ENCODE measurements at places on chromosomes 16 and 17. TPM values are rescaled to one million over a fixed set of nuclear protein-coding genes. Genes with fewer than 3 reads are reported as not detected.

Gene RCVRN
- 0.06 TPM for total RNA-seq

Gene ANKS3
- total RNA-seq = 10.0 TPM

Gene TEKT1
- total RNA-seq = not detected

Gene SMIM5
- total RNA-seq = 0.14 TPM

DNA sequence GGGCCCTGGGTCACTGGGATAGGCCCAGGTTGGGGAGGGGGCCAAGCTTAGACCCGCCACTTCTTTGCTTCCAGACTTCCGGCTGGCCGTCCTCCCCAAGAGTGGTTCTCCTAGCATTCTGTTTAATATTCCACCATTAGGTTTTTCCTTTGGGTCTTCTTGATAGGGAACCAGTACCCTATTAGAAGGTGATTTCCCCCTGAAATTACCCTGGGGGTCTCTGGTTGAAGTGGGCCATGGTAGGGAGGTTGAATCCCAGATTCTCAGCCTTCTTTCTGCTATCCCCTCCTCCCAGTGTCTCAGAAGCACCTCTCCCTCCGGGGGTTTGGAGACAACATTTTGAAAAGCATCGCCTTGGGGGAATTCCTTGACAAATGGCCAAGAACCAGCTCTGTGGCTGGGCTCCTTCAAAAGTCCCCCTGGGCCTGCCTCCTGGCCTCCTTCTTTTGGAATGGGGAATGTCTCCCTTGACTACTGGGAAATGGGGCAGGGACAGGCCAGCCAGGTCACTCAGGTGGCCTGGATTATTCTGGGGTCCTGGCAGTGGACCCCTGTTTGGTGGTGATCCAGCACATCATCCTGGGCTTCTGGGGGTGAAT lies 5.7 kb downstream of the LASP1 start:
- DNase-seq = no peak
- no peak overlapping the region for H3K4me3 ChIP-seq
- H3K36me3 ChIP-seq = no peaks in the 10 kb centered on the region
- no peak overlapping the region for H3K27ac ChIP-seq
- no peaks in the 10 kb centered on the region for H3K27me3 ChIP-seq

- no peak overlapping the region for H3K4me3 ChIP-seq
- H3K27ac ChIP-seq = no peak overlapping the region
- H3K36me3 ChIP-seq = peaks cover 18% of the 10 kb centered on the region
- peaks cover 6% of the 10 kb centered on the region for H3K4me1 ChIP-seq
Measured at GRCh38 chr16:87828907-87829621, 40.2 kb downstream of the SLC7A5 start.

- H3K4me3 ChIP-seq = no peak overlapping the region
- H3K27ac ChIP-seq = no peak overlapping the region
- H3K36me3 ChIP-seq = no peaks in the 10 kb centered on the region
- H3K4me1 ChIP-seq = no peaks in the 10 kb centered on the region
- H3K27me3 ChIP-seq = no peaks in the 10 kb centered on the region
Measured at GRCh38 chr16:29007730-29008593, 23.1 kb downstream of the LAT start.

DNA sequence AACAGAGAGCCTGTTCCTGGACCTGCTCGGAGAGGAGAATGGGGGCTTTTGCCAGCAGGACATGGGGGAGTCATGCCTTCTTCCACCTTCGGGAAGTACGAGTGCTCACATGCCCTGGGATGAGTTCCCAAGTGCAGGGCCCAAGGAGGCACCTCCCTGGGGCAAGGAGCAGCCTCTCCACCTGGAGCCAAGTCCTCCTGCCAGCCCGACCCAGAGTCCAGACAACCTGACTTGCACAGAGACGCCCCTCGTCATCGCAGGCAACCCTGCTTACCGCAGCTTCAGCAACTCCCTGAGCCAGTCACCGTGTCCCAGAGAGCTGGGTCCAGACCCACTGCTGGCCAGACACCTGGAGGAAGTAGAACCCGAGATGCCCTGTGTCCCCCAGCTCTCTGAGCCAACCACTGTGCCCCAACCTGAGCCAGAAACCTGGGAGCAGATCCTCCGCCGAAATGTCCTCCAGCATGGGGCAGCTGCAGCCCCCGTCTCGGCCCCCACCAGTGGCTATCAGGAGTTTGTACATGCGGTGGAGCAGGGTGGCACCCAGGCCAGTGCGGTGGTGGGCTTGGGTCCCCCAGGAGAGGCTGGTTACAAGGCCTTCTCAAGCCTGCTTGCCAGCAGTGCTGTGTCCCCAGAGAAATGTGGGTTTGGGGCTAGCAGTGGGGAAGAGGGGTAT lies 39.3 kb upstream of the IL21R start:
- no peak for DNase-seq
- peaks cover 59% of the 10 kb centered on the region for H3K36me3 ChIP-seq
- no peak overlapping the region for H3K27ac ChIP-seq
- no peak overlapping the region for H3K4me3 ChIP-seq
- no peaks in the 10 kb centered on the region for H3K27me3 ChIP-seq

GRCh38 chr16:87765776-87766484 lies at the start of gene KLHDC4:
KLHDC4 (minus strand) TSS chr16:87765986; CDS start chr16:87765890, 96 bp downstream.
- peak within 1 kb of the TSS; percentile 67 for H3K27ac ChIP-seq
- H3K4me3 ChIP-seq = peak within 1 kb of the TSS; percentile 86

- H3K27me3 ChIP-seq = no peaks in the 10 kb centered on the region
- H3K27ac ChIP-seq = no peak overlapping the region
- H3K4me1 ChIP-seq = no peaks in the 10 kb centered on the region
- H3K36me3 ChIP-seq = no peaks in the 10 kb centered on the region
- H3K4me3 ChIP-seq = no peak overlapping the region
Measured at GRCh38 chr16:77111056-77111565, 79.9 kb upstream of the MON1B start.

DNA sequence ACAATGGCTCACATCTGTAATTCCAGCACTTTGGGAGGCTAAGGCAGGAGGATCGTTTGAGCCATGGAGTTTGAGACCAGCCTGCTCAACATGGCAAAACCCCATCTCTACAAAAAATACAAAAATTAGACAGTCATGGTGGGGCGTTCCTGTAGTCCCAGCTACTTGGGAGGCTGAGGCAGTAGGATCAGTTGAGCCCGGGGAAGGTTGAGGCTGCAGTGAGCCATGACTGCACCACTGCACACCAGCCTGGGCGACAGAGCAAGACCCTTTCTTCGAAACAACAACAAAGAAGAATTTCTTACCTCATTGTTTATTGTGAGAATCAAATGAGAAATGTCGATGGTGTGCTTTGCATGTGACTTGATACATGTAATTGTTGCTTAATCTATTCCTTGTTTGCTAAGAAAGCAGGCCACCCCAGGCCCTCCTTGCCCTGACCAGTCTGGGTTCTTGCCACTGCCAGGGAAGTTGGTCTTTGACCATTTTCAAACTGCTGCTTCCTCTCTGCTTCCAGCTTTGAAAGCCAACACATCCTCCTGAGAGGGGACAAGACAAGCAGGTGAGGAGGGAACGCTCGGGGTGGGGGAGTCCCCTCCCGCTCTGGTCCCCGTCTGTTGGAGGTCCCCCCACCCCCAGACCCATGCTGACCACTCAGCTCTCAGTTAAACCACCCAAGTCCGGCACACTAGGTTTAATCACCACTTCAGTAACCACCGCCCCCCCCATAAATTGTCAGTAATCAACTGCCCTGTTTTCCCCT lies 47.3 kb upstream of the CPNE2 start:
- DNase-seq = no peak
- H3K4me1 ChIP-seq = peaks cover 10% of the 10 kb centered on the region
- no peaks in the 10 kb centered on the region for H3K27me3 ChIP-seq
- H3K27ac ChIP-seq = no peak overlapping the region
- H3K4me3 ChIP-seq = no peak overlapping the region

DNA sequence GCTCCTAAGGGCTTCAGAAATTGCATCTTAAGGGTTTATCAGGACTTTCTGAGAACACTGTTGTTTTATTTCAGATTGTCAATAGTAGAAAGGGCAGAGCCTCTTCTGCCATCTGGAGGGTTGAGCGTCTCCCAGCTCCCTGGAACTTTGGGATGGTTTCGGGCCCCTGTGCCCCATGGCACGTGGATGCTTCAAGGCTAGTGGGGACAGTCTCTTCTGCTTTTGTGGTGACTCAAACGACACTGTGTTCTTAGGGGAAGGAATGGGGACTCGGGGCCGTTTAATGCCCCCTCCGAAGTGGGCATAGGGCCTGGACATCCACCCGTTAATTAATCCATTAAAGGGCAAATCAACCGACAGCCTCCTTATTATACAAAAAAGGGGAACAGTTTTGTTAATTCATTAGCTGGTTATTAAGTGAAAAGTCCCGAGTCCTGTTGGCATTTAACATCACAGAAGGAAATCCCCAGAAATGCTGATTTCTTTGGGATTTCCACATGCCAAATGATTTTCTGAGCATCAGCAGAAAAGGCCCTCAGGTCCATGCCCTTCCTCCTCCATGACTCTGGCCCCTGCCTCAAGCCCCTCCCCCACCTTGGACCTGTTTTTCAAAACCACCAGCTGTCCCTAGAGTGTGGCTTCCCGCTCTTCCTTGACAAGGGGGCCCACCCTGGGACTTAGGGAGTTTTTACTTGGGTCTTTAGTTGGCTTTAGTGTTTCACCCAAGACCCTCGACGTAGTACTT lies 68.7 kb downstream of the ARSG start:
- DNase-seq = no peak
- H3K36me3 ChIP-seq = no peaks in the 10 kb centered on the region
- H3K27ac ChIP-seq = no peak overlapping the region
- no peaks in the 10 kb centered on the region for H3K27me3 ChIP-seq
- no peak overlapping the region for H3K4me3 ChIP-seq

DNA sequence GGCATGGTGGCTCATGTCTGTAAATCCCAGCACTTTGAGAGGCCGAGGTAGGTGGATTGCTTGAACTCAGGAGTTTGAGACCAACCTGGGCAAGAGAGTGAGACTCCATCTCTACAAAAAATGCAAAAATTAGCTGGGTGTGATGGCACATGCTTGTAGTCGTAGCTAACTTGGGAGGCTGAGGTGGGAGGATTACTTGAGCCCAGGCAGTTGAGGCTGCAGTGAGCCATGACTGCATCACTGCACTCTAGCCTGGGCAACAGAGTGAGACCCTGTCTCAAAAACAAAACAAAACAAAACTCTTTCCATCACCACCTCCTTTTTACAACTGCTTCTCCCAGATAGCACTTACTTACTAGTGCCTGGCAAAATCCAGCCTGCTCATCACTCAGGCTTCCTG lies 214.0 kb downstream of the ZFHX3 start:
- H3K4me3 ChIP-seq = no peak overlapping the region
- no peaks in the 10 kb centered on the region for H3K27me3 ChIP-seq
- no peak overlapping the region for H3K27ac ChIP-seq

DNA sequence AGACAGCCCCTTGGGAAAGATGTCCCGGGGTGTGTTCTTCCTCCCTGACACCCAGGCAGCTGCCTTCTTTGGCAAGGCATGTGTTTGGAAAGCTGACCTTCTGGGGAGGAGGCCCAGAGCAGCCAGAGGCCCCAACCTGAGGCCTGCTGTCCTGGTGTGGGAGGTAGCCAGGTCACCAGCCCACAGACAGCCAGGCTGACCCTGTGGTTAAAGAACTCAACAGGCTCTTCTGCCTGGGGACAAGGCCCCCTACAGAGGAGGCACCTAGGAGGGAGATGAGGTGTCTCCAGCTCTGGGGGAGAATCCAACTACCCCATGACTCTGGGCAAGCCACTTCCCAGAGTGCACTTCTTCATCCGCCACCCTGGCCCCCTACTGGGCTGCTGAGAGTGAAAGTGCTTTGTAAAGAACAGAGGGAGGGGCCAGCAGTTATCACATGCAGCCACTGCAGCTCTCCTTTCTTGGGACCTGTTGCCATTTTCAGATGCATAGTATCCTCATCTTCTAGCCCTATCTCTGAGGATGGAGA lies 13.1 kb upstream of the SREBF1 start:
- H3K4me1 ChIP-seq = peaks cover 19% of the 10 kb centered on the region
- no peaks in the 10 kb centered on the region for H3K27me3 ChIP-seq
- no peak overlapping the region for H3K27ac ChIP-seq
- no peaks in the 10 kb centered on the region for H3K36me3 ChIP-seq
- H3K4me3 ChIP-seq = no peak overlapping the region
- peak; percentile 81 for DNase-seq

DNA sequence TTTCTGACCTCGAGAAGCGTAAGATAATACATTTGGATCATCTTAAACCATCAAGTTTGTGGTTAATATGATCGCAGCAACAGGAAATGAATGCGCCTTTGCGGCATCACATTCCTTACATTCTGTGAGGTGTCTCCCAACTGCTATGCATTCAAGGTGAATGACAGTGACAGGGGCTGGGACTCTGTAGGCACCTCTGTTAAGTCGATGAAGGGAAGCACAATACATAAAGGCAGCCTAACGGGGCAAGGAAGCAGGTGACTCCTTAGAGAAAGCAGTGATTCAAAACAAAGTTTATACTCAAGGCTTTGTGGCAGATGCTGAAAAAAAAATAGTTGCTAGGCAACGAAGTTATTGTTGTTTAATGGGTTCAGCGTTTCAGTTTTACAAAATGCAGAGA lies 21.6 kb upstream of the EVPL start:
- H3K27me3 ChIP-seq = no peaks in the 10 kb centered on the region
- peaks cover 82% of the 10 kb centered on the region for H3K36me3 ChIP-seq
- peak; percentile 95 for DNase-seq
- peaks cover 31% of the 10 kb centered on the region for H3K4me1 ChIP-seq
- peak overlapping the region; percentile 80 for H3K27ac ChIP-seq
- H3K4me3 ChIP-seq = no peak overlapping the region

- H3K4me3 ChIP-seq = no peak overlapping the region
- H3K36me3 ChIP-seq = 0 out of 2 replicates have a peak, but pooled peaks cover 3% of the 10 kb centered on the region
- H3K27ac ChIP-seq = no peak overlapping the region
- H3K4me1 ChIP-seq = no peaks in the 10 kb centered on the region
- H3K27me3 ChIP-seq = no peaks in the 10 kb centered on the region
Measured at GRCh38 chr17:66511135-66511534, 208.7 kb downstream of the PRKCA start.

DNA sequence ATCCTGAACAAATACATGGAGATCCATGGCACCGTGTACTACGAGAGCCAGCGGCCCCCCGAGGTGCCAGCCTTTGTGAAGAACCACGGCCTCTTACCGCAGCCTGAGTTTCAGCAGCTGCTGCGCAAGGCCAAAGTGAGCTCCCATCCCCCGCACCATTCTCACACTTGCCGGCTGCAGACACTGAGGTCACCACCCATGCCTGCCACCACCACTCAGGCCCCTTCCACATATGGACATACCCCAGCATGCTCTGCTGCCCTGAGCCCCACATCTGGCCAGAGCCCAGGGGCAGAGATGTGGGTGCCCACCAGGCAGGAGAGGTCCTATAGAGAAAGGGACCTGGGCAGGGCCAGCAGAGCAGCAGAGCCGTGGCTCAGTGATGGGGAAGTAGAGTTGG lies 69.8 kb downstream of the MGAT5B start:
- H3K27ac ChIP-seq = no peak overlapping the region
- H3K4me3 ChIP-seq = no peak overlapping the region
- no peak for DNase-seq
- H3K36me3 ChIP-seq = no peaks in the 10 kb centered on the region
- peaks cover 9% of the 10 kb centered on the region for H3K4me1 ChIP-seq

GRCh38 chr17:38568845-38569510 lies 36.8 kb downstream of the SRCIN1 start:
- no peak overlapping the region for H3K27ac ChIP-seq
- no peaks in the 10 kb centered on the region for H3K36me3 ChIP-seq
- H3K4me3 ChIP-seq = no peak overlapping the region
- H3K4me1 ChIP-seq = 0 out of 2 replicates have a peak, but pooled peaks cover 6% of the 10 kb centered on the region
